ENCODE measurements at places on chromosomes 2 and 18. TPM values are rescaled to one million over a fixed set of nuclear protein-coding genes. Genes with fewer than 3 reads are reported as not detected.

C2orf80 gene
- total RNA-seq: not detected

ARHGEF33 gene
- total RNA-seq: 9.3 TPM

VWC2L gene
- not detected for total RNA-seq

FAM237A gene
- not detected for total RNA-seq

KIF5C gene
- 10.8 TPM for total RNA-seq

FAM124B gene
- total RNA-seq: 0.84 TPM

CD8B gene
- 3.1 TPM for total RNA-seq

- DNase-seq: no peak
These were observed 28.9 kb downstream of the NCK2 start for GRCh38 chr2:105773568-105773967.

DNA sequence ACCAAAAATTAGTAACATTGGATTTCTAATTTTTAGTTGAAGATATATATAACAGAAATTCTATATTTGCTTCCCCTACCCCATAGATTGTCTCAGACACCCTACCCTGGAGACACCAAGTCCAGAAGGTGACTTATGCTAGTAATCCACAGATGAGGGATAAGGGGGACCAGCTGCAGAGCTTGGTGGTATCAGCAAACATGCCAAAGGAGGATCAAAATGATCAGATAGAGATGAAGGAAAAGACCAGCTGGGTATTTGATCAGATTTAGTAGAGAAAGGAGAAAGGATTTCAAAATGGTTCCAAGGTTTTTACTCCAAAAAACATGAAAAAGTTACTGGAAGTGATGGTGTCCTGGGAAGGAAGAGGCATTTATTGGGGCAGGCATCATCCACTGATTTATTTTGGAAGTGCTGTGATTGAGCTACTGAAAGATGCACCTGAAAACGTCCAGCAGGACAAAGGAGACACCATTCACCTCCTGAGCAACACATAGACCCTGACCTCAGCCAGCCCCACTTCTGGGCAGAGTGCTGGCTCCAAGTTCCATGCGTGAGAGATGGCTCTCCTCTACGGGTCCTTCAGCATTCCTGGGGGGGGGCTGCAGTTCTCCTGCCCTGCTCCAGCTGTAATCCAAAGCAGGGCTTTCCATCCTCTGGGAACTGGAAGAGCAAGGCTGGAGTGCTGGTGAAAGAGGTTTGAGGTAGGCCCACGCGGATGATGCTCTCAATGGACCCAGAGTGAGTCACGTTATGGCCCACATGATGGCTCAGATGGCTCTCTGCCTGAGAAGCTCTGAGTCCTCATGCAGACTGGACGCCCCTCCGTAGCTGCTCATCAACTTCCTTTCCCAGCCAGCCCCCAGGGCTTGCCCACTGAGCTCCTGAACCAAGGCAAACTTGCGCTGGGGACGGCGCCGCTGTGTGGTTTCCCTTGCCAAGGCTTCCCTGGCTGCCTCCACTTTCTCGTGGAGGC lies 3.7 kb upstream of the LRRFIP1 start:
- no peak for DNase-seq

DNA sequence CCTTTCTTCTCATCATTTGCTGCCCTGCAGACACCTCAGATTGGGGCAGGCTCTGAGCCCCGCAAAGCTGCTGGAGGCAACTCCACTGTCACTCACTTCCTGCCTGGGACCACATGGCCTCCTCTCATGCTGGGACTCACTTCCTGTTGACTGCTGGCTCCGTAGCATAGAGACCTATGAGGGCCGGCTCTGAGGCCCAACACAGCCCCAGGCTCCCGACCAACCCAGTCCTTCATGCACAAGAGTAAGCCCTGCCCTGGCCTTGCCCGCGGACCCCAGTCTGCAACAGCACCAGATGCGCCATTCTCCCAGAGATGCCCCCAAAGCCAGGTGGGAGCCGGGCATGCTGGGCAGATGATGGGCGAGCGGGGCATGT lies 55.7 kb downstream of the DNMT3A start:
- DNase-seq: no peak

- DNase-seq: no peak
These were observed 27.5 kb upstream of the LDLRAD4 start for GRCh38 chr18:13191031-13191430.

GRCh38 chr2:140737006-140737405 lies 1393.8 kb downstream of the LRP1B start:
- DNase-seq: no peak

- no peak for DNase-seq
These were observed 249.9 kb upstream of the SIX2 start for GRCh38 chr2:45259138-45259537.

- no peak for DNase-seq
These were observed 522.1 kb downstream of the NR4A2 start for GRCh38 chr2:155810411-155810810.

GRCh38 chr2:11342551-11343367 lies 1.7 kb downstream of the ROCK2 start:
- DNase-seq: no peak

GRCh38 chr2:216596236-216596979 lies 36.8 kb upstream of the IGFBP2 start:
- DNase-seq: peak; percentile 41

DNA sequence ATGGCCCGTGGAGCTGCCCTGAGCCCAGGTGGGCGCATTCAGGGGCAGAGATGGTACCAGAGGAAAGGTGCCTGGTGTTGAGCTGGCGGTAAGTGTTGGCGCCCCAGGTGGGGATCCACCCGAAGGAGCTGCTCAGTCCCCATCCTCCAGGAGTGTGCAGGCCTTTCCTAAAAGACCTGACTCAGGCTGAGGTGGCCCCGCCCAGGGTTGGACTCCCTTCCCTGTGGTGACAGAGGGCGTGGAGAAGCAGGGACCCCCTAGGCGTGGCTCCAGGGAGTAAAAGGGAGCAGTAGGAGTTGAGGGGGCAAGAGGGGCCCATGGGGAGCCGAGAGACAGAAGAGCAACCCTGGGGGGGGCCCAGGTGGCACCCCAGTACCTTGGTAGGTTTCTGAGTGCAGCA lies 2.4 kb downstream of the OXER1 start:
- no peak for DNase-seq

DNA sequence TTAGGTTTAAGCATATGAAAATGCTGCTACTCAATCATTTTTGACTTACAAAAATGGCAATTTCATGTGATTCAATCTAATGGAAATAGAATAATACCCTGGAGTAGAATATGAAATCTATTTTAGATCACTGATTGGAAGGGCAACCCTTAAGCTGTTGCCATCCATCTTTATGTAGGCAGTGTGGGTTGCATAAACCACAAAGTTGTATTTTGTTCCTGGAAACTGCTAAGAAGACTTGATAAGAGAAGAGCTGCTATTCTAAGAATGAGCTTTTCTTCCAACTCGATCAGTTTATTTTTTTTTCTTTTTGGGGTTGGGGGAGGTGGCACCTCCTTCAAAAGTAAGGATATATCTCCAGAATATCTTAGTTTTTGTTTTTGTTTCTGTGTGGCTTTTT lies 60.2 kb downstream of the CAVIN2 start:
- DNase-seq: no peak

GRCh38 chr2:38120829-38121228 lies 44.9 kb upstream of the CYP1B1 start:
- DNase-seq: no peak

All from tibial nerve (tissue), 4 donors.